ENCODE measurements at places on chromosomes 12 and 14.

DNA sequence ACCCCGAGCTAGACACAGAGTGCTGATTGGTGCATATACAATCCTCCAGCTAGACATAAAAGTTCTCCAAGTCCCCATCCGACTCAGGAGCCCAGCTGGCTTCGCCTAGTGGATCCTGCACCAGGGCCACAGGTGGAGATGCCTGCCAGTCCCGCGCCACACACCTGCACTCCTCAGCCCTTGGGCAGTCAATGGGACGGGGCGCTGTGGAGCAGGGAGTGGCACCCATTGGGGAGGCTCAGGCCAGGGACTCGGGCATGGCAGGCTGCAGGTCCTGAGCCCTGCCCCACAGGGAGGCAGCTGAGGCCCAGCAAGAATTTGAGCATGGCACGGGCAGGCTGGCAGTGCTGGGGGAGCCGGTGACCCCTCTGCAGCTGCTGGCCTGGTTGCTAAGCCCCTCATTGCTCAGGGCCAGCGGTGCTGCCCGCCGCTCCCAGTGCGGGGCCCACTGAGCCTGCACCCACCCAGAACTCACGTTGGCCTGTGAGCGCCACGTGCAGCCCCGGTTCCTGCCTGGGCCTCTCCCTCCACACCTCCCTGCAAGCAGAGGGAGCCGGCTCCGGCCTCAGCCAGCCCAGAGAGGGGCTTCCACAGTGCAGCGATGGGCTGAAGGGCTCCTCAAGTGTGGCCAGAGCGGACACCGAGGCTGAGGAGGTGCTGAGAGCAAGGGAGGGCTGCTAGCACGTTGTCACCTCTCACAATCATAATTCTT, 136.7 kb downstream of the PAWR start:
- DNase-seq: no peak

- no peak for DNase-seq
These were observed 13.5 kb downstream of the ISCA2 start for GRCh38 chr14:74507085-74507484.

- DNase-seq: no peak
These were observed 371.7 kb downstream of the RGS6 start for GRCh38 chr14:72303930-72304329.

- no peak for DNase-seq
These were observed 107.2 kb upstream of the FGD4 start for GRCh38 chr12:32292151-32292550.

DNA sequence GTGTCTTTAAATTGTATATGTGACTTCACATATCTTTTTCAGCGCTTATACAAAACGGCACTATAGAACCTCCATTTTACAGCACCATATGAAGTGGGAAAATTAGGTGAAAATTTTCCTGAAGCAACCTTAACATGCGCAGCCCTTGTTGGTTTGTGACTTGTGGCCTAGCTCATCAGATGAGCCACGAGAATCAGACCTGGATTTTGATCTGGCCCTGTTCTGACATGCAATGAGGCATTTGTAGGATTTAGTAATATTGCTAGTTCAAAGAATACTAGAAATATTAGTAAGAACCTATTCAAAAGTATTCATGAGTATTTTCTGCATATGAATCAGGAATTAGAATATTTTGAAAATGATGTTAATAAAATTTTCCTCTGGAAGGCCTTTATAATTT, 2.9 kb downstream of the CDKN1B start:
- no peak for DNase-seq

DNA sequence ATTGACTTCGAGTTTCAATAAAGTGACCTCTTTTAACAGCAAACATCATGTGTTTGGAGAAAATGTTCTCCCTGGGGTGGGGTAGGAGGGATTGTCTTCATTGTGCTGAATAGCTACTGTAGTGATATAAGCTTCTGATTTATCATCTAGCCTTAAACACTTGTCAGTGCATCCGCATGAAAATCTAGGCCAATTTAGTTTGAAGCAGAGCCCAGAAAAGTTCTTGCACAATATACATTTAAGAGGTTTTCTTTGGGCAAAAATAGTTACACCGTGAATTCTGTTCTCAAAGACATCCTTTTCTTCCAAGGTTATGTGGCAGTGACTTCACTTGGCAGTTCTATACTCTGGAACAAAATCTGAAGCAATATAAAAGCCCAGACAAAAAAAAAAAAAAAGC, 136.0 kb upstream of the IFNG-AS1 start:
- no peak for DNase-seq

DNA sequence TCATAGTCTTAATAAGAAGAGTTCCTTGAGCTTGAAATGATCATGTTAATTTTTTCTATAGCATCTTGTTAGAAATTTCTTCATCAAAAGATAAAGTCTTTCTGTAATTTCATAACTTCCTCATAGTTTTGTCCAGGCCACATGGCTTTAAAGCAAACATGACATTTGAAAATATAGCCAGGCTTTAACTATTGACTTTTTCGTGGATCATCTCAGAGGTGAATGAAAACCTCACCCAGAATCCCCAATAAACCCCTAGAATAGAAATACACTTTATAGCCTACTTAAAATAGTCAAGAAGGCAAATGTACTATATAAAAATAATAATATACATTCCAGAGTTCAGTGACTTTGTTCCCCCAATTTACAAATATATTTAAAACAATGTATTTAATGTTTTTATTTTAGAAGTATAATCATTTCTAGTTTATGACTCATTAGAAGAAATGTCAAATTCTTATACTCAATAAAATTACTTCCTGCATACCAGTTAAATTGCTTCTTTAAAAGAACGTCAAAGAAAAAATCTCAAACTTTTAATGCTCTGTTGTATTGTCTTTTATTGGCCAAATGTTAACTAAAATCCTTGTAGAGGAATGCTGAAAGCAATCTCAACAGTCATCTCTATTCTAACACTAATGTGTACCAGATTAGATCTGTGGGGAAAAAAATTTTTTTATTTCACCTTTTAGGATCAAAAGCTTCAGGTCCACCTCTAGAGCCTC, 21.6 kb downstream of the EXOC5 start:
- DNase-seq: no peak

DNA sequence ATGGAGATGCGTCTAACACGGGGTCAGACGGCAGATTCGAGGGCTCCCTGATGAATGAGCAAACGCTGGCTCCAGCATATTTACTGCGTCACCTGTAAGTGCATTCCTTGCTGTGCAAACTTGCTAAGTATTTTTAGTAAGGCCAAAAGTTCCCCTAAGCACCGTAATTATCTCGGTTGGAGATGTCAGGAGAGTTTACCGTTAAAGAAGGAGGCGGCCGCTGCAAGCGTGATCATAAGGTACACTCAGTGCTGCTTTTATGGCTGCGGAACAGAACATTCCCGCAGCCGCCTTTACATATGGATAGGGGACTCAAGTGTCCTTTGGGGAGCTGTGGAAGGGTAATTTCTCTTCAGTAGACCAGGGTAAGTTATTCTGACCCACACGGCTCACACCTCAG, 175.6 kb downstream of the GLT1D1 start:
- no peak for DNase-seq

- no peak for DNase-seq
These were observed 216.7 kb downstream of the GRIN2B start for GRCh38 chr12:13764748-13765147.

DNA sequence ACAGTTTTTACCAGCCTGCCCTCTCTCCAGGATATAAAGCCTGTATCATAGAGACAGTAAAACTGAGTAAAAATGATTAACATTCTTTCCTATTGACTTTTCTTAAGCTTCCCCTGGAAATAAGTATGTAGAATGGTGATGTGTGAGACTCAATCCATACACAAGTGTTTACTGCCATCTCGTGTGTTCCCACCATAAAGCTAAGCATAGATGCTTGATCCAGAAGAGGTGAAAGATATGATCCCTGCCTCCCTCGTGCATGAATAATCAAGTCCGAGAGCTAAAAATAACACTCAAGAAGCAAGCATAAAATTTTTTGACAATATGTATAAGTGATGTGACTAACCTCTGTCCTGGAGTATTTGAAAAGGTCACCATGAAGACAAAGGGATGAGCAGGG, 16.9 kb upstream of the GSG1 start:
- no peak for DNase-seq

- DNase-seq: no peak
These were observed 79.4 kb upstream of the GZMB start for GRCh38 chr14:24713404-24713803.

DNA sequence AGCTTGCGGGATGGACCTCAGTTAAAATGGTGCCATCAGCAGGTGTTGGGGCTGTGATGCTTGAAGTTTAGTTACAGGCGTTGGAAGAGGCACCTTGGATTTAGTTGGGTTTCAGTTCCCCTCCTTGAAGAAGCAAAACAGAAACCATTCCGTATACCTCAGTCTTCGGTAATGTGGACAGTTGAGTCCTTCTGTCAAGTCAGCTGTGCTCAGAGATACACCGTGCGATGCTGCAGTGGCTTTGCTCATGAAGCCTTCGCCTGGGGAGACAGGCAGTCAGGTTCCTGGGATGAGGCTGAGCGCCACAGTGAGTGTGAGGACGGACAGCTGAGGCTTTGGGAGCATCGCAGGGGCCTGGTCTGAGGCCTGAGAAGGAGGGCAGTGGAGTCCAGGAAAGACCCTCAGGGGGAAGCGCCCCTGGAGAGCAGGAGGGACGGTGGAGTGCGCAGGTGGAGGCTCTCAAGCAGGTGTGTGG, 7.4 kb downstream of the RAN start:
- DNase-seq: no peak

GRCh38 chr12:28954333-28954732, 194.7 kb upstream of the FAR2 start:
- no peak for DNase-seq

DNA sequence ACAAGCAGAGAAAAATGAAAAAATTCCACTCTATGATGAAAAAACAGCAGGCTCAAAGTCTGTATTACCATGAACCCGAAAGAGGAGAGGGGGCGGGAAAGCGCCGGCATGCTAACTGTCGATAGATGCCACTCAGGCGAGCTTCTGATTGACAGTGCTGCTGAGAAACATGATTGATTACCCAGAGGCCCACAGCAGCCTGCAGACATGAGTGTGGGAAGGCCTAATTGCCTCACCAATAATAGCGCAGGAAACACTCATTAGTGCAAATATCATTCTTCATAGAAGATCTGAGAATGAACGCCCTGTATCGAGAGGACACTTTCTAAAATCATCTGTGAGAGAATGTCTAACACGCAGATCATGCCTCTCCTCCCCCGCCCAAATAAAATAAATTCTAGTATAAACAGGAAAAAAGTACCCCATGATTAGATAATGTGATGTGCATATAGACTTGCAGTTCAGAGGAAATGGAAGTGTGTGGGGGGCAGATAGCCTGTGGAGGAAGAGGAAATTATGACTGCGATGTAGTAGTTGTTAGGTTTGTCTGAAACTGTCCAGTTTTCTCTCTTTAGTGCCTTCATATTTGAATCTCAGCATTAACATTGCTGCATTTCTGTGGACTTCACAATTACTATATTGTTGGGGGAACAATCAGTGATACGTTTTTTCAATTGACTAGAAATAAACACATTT, 15.6 kb downstream of the TPH2 start:
- no peak for DNase-seq

DNA sequence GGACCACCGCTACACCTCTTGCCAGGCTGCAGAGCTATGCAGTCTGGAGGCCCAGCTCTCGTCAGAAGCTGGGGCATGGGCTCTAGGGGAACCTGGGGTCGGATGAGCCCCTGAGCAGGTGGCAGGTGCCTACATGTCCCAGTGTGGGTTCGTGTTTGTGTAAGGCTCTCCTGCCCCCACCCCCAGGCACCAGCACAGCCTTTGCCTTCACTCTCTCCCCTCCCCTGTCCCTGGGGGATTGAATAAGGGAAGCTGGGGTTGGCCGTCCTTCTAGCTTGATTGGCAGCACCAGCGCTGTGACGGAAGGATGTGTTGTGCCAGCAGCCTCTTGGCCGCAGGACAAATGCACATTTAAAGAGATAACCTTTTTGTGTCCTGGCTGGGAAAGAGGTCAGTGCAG, 34.8 kb upstream of the TSPAN9 start:
- DNase-seq: no peak

DNA sequence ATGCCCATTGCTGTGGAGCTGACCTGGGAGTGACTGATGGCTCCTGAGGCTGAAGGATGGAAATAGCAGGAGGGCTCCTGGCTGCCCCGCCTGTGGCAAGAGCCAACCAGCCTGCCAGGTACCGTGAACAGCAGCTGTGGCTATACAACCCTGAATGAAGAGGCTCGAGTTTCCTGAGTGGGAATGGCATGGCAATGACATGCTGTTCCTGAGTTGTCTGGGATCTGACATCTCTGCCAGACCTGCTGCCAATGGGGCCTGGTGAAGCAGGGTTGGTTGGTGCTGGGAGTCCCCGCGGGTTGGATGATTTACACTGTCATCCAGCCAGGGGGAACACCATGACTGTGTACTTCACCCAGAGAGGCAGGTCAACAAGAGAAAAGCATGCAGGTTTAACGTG, 31.8 kb upstream of the LRRC10 start:
- DNase-seq: no peak

DNA sequence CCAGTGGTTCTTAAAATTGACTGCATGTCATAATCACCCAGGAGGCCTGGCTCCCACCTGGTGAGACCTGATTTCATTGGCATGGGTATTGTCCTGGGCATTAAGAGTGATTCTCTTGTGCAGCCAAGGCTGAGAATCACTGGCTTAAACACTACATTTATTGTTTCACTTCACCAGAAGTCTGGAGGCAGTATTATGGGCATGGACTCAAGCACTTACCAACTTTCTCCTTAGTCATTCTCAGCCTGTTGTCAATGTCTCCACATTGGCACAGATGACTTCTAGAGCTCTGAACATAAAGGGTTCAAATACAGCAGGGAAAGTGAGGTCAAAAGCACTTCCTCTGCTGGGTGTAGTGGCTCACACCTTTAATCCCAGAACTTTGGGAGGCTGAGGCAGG, 25.6 kb upstream of the GCH1 start:
- DNase-seq: no peak

GRCh38 chr12:46711756-46712155, 114.0 kb downstream of the SLC38A4 start:
- no peak for DNase-seq

- DNase-seq: no peak
These were observed 137.5 kb downstream of the TMEM117 start for GRCh38 chr12:43973385-43973784.

GRCh38 chr14:63632932-63633514, 8.6 kb downstream of the WDR89 start:
- DNase-seq: no peak
